ENCODE measurements at places on chromosomes 7 and 10.

GRCh38 chr10:103816431-103816830 lies 38.9 kb downstream of the SH3PXD2A start:
- DNase-seq = no peak

DNA sequence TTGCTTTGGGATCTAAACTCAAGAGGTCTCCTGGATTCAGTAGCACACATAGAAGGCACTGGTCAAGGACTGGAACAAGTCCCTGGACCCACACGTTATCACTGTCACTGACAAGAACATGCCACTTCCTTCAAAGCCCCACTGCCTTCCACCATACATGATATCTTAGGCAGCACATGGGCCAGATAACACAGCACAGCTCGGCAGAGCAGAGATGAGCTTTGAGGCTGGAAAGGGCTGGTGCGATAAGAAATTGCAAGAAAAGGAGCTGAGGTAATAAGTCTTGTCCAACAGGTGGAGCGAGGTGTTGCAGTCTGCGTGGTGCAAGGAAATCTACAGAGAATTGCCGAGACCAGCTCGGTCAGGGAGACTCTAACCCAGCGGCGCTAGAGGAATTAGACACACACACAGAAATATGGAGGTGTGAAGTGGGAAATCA lies 139.8 kb upstream of the CDK13 start:
- no peak for DNase-seq

- no peak for DNase-seq
Observed at GRCh38 chr10:45673074-45673648, 589 bp upstream of the ZFAND4 start.

DNA sequence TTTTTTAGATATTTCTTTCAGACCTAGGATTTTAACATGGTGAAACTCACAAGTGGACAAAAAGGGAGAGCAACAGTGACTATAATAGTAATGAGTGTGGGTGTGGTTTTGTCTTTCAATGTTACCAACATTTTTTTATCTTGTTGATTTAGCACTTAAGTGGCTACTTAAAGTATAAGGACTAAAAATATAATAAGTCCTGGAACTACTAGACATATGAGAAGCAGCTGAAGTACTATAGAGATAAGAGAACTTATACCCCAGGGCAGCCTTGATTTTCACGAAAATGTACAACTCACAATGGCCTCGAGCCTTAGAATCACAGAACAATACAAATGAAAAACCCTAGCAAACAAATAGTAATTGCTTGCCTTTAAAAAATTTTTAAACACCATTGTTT lies 1151.8 kb downstream of the TYW1 start:
- no peak for DNase-seq

GRCh38 chr7:100888988-100889750 lies at the start of gene UFSP1:
Gene UFSP1 (minus strand): TSS chr7:100889715. CDS start chr7:100889271, 444 bp downstream.
- DNase-seq = no peak

GRCh38 chr7:78587443-78588044 lies 789.0 kb downstream of the PHTF2 start:
- DNase-seq = no peak

DNA sequence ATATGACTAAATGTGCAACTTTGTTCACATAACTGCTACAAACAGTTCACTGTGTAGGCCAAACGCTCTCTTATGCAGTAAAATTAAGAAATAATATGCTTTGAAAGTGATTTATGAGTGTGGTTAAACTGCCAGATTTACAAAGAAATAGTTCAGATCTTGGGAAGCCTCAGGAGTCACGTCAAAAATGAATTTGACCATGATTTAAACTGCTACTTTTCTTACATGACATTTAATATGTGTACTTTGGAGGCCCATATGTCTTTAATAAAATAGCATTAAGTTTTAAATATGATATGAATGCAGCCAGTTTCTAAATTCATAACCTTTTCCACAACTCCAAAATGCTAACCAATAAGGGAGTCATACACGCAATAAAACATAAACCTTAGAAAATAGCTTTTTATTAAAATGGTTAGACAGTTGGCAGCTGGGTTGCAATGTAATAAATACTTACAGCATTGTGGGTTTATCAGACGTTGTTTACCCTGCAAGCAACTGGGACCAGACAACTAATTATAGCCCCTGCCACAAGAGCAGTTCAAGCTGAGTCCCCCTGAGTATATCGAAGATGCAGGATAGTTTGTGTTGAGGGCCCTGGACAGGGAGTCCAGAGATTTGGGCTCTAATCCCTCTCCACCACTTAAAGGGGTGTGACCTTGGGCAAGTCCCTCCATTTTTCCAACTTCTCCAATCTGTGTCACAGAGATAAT lies 640.4 kb downstream of the LRMDA start:
- DNase-seq = no peak

- DNase-seq = no peak
Observed at GRCh38 chr10:101671453-101671852, 23.5 kb downstream of the FBXW4 start.

DNA sequence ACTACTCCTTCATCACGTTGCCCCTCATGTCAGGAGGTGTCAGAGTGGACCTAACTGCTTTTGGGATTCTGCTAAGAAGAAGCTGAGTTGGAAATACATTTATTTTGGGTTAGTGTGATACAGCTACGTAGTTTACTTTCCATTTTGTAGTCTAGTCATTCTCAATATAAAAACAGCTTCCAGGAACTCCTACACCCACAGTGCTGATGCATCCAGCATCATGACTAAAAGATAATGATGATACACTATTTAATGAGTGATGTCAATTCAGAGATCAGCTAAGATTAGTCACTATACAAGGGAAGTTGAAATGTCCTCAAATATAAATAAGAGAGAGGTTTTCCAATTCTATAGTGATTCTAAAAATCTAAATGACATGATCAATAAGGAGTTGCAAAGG lies 264.2 kb upstream of the SLC26A5 start:
- DNase-seq = peak; percentile 7

DNA sequence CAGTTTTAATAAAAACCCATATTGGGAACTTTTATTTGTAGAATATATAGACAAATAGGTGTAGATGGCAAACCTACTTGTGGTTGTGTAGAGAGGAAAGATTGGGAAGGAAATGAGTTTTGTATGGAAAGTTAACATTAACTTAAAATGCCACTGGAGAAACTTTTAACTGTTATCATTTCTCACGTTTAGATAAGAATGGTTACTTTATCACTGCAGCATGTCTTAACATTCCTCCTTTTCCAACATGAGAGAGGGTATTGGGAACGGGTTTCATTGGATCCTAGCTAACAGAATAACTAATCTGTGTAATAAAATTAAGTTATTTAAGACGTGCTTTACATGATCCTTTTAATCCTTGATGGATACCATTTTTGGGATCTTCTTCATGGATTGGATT lies 1.8 kb downstream of the LUC7L2 start:
- no peak for DNase-seq

DNA sequence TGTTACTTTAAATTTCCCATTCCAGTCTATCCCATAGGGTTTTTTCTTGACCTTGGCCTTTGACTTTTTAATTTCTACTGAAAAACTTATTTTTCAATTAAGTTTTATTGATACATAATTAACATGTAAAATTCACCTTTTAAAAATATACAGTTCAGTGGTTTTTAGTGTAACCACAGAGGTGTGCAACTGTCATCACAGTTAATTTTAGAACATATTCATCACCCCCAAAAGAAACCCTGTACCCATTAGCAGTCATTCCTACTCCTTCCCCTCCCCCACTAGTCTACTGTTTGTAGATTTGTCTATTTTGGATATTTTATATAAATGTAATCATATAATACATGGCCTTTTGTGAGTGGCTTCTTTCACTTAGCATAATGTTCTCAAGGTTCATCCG lies 96.5 kb upstream of the GJD4 start:
- DNase-seq = no peak

GRCh38 chr7:155526225-155526624 lies 20.1 kb downstream of the CNPY1 start:
- DNase-seq = no peak

DNA sequence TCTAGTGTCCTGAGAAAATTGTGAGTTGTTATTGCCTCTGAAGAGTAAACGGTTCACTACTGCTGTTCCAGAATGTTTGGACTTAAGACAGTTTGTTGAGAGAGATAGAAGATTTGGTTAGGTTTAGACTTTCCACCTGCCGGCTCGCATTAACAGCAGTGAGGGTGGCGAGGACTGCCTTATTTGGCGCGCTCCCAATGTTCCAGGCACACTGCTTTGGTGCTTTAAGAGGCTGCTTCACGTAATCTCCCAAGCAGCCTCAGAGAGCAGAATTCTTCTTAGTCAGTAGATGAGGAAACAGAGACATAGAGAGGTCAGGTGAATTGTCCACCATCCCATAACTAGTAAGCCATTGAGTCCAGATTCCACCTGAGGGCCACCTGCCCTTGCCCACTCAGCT lies 41.1 kb downstream of the GLRX3 start:
- DNase-seq = no peak

DNA sequence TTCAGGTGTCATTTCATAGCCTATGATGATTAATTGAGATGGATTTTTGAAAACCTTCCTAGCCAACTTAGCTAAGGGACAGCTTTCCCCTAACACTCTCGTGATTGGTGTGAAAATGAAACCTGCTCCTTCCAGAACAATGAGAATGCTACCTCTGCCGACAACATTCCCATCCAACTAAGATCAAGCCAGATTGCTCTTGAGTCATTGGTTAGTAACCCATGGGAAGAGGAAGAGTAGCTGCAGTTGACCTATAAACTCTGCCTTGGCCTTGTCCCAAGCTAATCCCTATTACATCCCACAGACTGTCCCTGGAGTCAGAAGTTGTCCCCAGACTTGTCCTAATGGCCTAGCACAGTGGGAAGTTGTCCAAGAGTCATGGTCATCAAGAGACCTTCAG lies 80.5 kb upstream of the SVIL start:
- no peak for DNase-seq

- DNase-seq = no peak
Observed at GRCh38 chr10:74957285-74957961, 131.0 kb downstream of the KAT6B start.

DNA sequence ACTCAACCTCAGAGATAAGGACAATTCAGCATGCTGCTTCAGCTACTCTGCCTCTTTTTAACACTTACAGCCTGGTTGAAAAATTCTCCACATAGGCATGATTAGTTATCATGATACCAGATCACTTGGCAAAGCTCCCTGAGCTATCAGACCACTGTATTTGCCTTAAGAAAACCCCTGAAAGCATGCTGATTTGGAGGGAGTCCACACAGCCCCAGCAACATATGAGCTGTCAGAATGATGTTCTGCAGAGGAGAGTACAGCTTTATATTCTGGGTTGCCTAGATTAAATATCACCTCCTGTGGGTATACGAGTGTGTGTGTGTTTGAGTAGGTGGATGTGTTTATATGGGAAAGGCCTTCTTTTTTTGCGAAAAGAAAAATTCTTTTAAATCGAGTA lies 170.2 kb upstream of the CHRM2 start:
- DNase-seq = no peak

DNA sequence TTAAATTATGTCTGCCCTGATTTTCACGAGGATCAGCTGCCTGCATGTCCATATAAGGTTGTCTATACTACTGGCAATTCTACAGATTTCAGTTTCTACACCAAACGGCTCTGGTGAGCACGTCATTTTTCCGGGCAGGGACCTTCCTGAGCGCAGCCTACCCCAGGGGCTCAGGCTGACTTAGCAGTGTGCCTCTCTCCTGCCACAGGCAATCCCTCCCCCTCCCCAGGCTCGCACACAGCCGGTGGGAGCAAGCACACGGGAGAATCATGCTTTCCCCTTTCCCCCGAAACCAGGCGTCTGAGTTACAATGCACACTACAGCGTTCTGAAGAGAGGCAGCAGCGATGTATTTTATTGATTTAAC lies 1.7 kb downstream of the KLF6 start:
- peak; percentile 55 for DNase-seq

GRCh38 chr7:10412422-10413019 lies 561.2 kb upstream of the PHF14 start:
- DNase-seq = peak; percentile 1

DNA sequence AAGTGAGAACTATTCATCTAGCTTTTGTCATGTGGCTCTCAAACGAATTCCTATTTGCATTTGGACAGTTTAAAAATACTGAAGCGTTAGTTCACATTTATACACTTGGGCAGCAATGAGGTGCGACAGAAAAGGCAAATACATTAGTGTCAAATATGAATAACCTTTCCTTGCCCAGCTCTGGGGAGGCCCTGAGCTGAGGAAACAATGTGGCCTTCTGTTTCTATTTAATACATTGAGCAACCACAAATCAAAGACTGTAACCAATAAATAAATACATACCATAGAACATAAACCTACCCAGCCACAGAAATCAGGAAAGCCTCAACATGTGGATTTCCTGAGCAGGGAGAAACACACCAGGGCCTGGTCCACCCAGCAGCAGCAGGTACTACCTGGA lies 585.2 kb downstream of the PARD3 start:
- no peak for DNase-seq

DNA sequence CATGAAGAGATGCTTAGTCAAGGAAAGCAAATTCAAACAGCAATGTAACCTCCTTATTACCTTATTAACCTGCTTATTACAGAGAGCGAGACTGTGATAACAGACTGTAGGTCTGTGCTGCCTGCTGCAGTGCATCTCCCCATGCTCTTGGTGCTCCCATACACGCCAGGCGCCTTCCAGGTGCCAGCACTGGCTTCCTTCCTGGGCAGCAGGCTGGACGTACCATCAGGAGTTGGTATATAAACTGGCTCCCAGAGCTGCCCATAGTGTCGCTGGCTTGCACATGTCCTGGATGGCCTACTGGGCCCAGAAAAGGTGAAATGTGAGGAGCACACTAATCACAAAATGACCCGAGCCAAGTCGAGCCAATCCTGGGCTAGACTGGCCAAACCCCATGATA lies 13.5 kb downstream of the ATP6V0E2 start:
- DNase-seq = no peak
